Stimulated activated effector memory CD8-positive, alpha-beta T cell treated with anti-CD3 and anti-CD28 coated beads, Interleukin-12 subunit alpha, Interleukin-12 subunit beta, amount 100 ng/mL, for 72 hours (primary cell): ENCODE measurements at places on chromosomes 4 and X.

- DNase-seq = no peak
Measured at GRCh38 chrX:48451708-48452107, 18.4 kb downstream of the SLC38A5 start.

- DNase-seq = peak; percentile 57
Measured at GRCh38 chrX:103687696-103688201, 1.2 kb upstream of the MORF4L2 start.

DNA sequence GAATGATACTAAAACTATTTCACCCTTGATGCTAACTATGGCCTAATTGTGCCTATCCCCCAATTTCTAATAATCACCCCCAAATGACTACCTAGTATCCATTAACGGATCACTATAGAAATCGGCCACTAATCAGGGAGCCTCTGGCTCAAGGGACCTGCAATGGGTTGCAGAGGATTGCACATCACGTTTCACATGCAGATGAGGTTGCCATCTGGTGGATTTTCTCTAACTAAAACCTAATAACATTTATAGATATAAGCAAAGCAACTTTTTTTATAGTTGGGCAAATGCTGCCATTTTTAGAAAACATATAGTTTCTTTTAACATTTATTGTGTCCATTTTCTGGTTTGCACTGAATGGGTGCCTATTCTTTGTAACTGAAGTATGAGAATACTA, 28.3 kb upstream of the ALG13 start:
- no peak for DNase-seq

GRCh38 chr4:176139518-176139917, 55.9 kb downstream of the SPATA4 start:
- no peak for DNase-seq

- DNase-seq = no peak
Measured at GRCh38 chr4:26607776-26608175, 23.9 kb downstream of the TBC1D19 start.

- no peak for DNase-seq
Measured at GRCh38 chrX:68895341-68895755, 66.5 kb downstream of the EFNB1 start.

GRCh38 chr4:43103048-43103447, 210.5 kb downstream of the GRXCR1 start:
- no peak for DNase-seq
